ENCODE measurements at places on chromosomes 2 and 18.

- DNase-seq = peak; percentile 32
Measured at GRCh38 chr2:119523383-119523951, 816 bp downstream of the SCTR start.

- no peak for DNase-seq
Measured at GRCh38 chr2:23460993-23461392, 76.0 kb downstream of the KLHL29 start.

- DNase-seq = no peak
Measured at GRCh38 chr2:179518830-179519229, 254.2 kb upstream of the SESTD1 start.

DNA sequence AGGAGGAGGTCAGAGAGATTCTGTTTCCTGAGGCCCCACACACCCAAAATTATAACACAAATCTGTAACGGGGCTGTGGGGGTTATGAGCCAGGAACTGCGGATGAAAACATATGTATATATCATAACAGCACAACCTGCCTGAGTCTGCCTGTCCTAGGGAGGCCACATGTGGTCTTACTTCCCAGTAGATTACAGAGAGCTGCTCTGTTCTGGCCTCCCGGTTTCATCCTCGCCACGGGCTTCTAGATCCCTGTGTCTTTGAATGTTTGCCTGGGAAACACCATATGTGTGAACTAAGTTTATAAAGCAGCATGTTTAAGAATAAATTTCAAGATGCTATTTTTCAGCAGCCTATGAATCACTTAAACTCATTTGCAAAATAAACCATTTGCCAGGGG, 124.0 kb downstream of the TMEM200C start:
- DNase-seq = no peak

DNA sequence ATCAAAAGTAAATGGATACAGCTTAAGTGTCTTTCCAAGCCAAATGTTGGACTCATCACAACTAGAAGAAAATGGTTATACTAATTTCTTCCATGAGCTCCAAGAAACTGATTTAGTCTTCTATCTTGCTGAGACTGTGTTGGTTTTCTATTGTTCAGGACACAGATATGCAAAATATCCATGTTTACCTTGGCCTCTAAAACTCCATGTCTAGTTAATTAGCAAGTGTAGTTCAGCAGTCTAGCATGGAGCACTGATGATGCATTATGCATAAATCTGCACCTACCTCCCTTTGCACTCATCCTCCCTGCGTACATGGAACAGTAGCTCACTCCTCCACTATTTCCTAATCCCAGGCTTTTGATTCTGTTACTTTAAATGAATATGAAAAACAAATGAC, 731.4 kb upstream of the CHAC2 start:
- DNase-seq = no peak

DNA sequence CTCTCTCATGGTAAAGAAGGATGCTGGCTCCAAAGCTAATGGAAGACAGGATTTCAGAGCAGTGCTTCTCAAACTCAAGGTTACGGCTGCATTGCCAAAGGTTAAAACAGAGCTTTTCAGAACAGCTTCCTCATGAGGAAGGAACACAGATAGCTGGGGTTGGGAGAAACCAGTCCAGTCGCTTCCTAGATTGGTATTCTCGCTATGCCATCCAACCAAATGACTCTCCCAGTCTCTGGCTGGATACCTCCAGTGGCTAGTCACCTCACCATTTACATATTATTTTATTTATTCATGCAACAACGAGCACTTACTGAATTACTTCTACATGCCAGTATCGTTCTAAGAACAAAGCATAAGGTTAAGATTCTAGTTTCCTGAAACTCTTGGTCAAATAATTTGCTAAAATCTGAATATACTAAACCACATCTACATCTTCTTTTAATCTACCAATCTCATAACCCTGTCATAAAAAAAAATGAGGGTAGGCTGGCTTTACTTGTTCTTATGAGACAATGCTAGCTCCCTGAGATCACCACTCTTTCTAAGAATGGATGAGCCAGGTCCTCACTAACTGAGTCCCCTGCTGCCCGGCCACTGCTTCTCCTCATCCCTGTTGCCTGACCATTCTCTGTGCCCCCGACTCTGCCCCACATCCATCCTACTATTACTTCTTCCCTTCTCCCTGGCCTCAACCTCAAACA, 20.4 kb downstream of the KDSR start:
- DNase-seq = no peak

- DNase-seq = no peak
Measured at GRCh38 chr2:30786923-30787685, 20.1 kb downstream of the CAPN13 start.

DNA sequence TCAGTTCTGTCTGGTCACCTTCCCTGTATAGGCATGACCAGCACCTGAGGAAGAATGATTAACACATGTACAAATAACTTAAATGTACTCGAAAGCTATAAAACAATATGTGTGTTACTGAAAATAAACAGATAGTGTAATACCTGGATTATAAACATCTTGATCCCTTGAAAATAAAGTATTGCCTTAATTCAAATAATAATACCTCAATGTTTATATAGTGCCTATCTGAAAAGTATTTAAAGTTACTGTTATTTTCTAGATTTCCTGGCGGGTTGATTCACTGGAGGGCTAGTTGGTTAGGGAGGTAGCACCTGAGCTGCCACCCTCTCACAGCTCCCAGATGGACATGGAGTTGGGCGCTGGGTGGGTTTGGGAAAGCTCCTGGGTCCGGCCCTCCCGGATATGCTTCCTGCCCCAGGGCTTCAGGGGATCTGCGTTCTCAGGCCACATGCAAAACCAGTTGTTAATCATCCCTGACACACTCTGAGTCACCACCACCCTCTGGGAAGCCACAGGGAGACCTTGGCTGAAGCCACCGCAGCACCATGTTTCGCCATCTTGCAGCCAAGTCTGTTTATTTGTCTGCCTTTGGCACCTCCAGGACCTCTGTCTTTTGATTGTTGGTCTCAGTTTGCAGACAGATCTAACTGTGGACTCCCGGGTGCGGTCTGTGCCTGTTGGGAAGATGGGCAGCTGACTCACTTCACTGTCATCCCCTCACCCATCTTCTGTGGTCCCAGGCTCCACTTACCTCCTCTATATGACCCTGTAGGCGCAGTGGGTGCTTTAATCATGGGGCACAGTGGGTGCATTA, 35.3 kb downstream of the RAB31 start:
- DNase-seq = peak; percentile 34

- no peak for DNase-seq
Measured at GRCh38 chr2:55478610-55479304, 40.8 kb upstream of the CFAP36 start.

- DNase-seq = peak; percentile 72
Measured at GRCh38 chr2:8239531-8240088, 442.2 kb upstream of the ID2 start.

- DNase-seq = no peak
Measured at GRCh38 chr2:136917411-136917881, 152.1 kb downstream of the THSD7B start.

GRCh38 chr2:158914731-158915130, 53.7 kb upstream of the TANC1 start:
- DNase-seq = no peak

GRCh38 chr2:24580561-24580960, 89.5 kb downstream of the NCOA1 start:
- DNase-seq = no peak

- peak; percentile 7 for DNase-seq
Measured at GRCh38 chr18:8623549-8624106, 14.4 kb downstream of the RAB12 start.

- DNase-seq = peak; percentile 37
Measured at GRCh38 chr2:108922141-108922915, 66.7 kb downstream of the EDAR start.

DNA sequence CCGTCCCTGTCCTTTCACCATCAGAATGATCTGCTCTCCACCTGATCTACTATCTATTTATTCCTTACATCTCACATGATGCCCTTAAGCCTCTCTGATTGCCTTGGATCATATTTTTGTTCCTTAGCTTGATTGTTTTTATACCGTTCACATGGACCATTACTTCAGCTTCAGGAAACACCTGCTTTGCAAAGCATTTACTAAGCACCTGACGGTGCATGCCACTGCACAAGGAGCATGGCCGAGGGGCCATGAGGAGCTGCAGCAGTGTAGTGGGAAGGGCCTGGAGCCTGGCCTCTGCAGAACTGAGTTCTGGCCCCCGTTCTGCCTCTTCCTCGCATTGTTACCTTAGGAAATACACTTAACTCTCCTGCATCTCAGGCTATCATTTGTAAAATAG, 124.1 kb upstream of the NDUFV2 start:
- DNase-seq = no peak

- no peak for DNase-seq
Measured at GRCh38 chr2:70746094-70746974, 21.7 kb downstream of the ADD2 start.

DNA sequence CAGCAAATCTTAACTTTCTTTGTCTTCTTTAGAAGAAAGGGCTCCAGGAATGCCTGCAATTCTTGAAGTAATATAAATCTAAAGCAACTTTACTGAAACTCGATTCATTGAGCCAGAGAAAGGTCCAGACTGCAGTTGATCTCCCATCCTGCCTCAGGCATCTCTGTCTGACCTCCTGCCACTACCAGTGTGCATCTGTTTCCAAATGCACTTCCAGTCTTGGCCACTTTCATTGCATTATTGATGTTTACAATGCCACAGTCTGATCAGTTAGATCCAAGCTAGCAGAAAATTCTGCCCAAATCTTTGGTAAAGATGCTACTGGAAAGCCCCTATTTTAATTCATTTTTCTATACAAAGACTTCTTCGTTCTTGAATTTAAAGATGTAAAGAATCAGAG, 158.0 kb downstream of the RAPGEF4 start:
- DNase-seq = no peak

DNA sequence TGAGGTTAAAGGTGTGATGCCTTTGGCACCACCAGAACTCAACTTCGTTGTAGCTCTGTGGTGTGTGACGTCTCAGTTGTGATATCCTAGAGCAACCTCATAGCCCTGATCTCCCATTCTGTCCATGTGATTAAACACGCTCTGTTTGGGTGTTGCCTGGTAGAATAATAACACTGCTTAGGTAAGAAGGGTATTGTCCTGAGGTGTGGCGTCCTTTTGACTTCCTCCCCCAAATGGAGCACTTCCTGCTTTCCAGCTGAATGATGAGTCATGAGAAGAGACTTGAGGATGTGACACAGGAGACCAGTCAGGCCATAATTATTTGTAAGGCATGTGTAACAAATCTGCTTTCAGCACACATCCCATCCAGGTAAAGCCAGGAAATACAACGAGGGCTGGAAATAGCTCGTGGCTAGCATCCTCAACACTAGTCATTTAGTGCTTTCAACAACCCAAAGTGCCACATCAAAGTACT, 100.7 kb downstream of the RAPGEF4 start:
- no peak for DNase-seq

DNA sequence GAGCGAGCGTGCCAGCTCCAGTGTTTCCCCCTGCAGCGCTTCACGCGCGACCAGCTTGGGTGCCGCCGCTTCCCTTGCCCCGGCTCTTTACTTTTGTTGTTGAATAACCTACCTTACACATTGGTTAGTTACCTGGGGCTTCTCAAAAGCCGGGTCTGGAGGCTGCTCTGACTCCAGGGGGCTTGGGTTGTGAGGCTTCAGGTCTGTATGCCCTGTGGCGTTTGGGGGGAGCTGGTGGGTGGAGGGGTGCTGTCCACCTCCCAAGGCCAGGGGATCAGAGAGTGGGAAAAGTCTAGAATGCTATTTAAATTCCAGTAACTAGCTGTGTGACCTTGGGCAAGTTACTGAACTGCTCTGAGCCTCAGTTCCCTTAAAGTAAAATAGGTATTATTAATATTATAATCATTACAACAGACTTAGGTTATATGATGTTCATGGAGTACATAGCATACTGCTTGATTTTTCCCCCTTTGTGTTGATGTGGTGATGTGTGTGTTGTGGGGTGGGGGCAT, 770 bp downstream of the LYPD6B start:
- no peak for DNase-seq

- DNase-seq = no peak
Measured at GRCh38 chr2:107785756-107786155, 40.9 kb upstream of the RGPD4 start.

GRCh38 chr2:50879457-50879856, 152.5 kb downstream of the NRXN1 start:
- DNase-seq = no peak

DNA sequence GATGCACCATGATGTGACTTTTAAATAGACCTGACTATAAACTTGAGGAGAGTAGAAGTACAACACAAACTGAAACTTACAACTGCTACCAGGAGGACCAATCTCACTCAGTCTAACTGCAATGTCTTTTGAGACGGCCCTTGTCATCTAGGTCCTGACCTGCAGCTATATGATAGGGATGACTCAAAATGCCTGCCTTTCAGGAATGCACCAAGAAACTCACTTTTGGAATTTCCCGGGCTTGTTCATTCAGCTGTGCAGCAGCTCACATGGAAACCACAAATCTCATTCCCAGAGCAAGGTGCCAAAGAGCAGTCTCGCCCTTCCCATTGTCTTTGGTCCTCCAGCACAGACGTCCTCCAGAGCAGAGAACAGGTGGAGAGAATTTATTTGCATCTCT, 113.7 kb downstream of the SPOPL start:
- no peak for DNase-seq

- no peak for DNase-seq
Measured at GRCh38 chr18:60549338-60549960, 176.9 kb upstream of the MC4R start.

DNA sequence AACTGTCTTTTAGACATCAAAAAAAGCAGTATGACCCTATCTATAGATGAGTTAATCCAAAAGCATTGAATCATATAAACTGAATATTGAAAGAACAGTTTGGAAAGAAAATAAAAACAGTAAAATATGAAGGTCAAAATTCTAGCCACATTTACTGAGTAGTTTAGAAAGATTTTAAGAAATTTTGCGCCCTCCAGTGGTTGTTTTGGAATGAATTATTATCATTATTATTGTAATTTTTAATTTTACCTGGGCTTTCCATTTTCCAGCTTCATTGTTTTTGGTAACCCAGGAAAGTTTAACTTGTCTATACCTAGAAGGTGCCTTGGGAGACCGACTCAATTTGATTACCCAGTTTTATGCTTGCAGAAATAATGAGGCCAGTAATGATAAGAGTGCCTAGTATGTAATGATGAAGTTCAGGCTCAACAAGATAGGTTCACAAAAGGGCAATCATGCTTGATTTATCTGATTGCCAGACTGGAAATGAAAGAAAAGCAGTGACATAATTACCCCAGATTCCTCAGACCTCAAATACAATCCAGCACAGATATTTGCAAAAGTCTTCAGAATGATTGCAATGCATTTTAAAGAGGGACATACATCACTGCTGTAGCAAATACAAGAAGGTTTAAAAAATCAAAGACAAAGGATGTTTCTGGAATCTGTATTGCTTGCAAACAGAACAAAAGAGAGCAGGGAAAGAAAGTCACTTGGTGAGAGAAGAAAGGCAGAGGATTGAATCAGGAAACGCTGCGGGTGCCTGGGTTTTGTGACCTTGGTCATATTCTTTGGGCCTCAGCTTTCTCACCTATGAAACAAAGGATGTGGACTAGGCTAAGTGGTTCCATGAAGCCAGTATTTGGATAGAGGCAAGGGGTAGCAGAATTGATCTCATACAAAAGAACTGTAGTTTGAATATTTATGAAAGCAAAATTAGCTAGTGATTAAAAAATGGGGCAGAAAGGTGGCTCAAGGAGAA, 153.8 kb downstream of the MAP2 start:
- peak; percentile 4 for DNase-seq

GRCh38 chr2:98025481-98026037, 29.8 kb upstream of the TMEM131 start:
- DNase-seq = no peak

GRCh38 chr2:231960810-231961348, 634 bp upstream of the DIS3L2 start:
- DNase-seq = no peak
